ENCODE measurements at places on chromosomes 7 and 10. TPM values are rescaled to one million over a fixed set of nuclear protein-coding genes. Genes with fewer than 3 reads are reported as not detected.

CUL2 gene
- total RNA-seq = 45.3 TPM

SPAM1 gene
- not detected for total RNA-seq

MMD2 gene
- total RNA-seq = not detected

BNIP3 gene
- 40.1 TPM for total RNA-seq

SPDYE9 gene
- total RNA-seq = not detected

GBF1 gene
- 49.7 TPM for total RNA-seq

ZNF365 gene
- 2.9 TPM for total RNA-seq

EFCAB10 gene
- not detected for total RNA-seq

SKIDA1 gene
- total RNA-seq = 0.83 TPM

STMP1 gene
- total RNA-seq = 31.3 TPM

NET1 gene
- total RNA-seq = 40.2 TPM

HOXA6 gene
- 20.7 TPM for total RNA-seq

STK31 gene
- 0.44 TPM for total RNA-seq

MOGAT3 gene
- not detected for total RNA-seq

TNRC18 gene
- 65.0 TPM for total RNA-seq

FAM13C gene
- not detected for total RNA-seq

ADAM22 gene
- 1.4 TPM for total RNA-seq

DGKI gene
- total RNA-seq = 0.14 TPM

GNGT1 gene
- not detected for total RNA-seq

ADAMTS14 gene
- total RNA-seq = not detected

CLCN1 gene
- total RNA-seq = not detected

GRM3 gene
- total RNA-seq = not detected

SAMD9L gene
- total RNA-seq = 10.5 TPM

DPP6 gene
- total RNA-seq = not detected

OR6V1 gene
- not detected for total RNA-seq

SLC13A1 gene
- total RNA-seq = not detected
